Left lung (tissue), 14 donors: ENCODE measurements at places on chromosomes 3 and 15. TPM values are rescaled to one million over a fixed set of nuclear protein-coding genes. Genes with fewer than 3 reads are reported as not detected.

Gene CBLB
- 34.7 TPM for total RNA-seq

Gene KLHL6
- total RNA-seq = 21.6 TPM

Gene TLR9
- not detected for total RNA-seq

Gene ADAMTS7
- total RNA-seq = 8.7 TPM

Gene CA12
- total RNA-seq = 12.2 TPM

Gene RAB8B
- 45.1 TPM for total RNA-seq

Gene GPR156
- total RNA-seq = 0.34 TPM

Gene CAPN3
- total RNA-seq = 32.9 TPM

Gene ARPP19
- total RNA-seq = 158 TPM

Gene DLL4
- total RNA-seq = 18.1 TPM

Gene CCR3
- not detected for total RNA-seq

Gene NR2E3
- 0.76 TPM for total RNA-seq

Gene ERC2
- total RNA-seq = 2.7 TPM

Gene TEX9
- total RNA-seq = 7.0 TPM

Gene TERC
- 8.0 TPM for total RNA-seq

Gene CCR9
- 0.12 TPM for total RNA-seq

Gene ALPK3
- 14.3 TPM for total RNA-seq

Gene HYAL1
- total RNA-seq = 41.3 TPM

Gene REC114
- total RNA-seq = not detected

Gene PRR20G
- total RNA-seq = not detected

Gene IGDCC3
- total RNA-seq = 0.20 TPM

Gene TOPAZ1
- not detected for total RNA-seq

Gene KLHL40
- total RNA-seq = not detected

Gene SPINT1
- total RNA-seq = 160 TPM

Gene TNFAIP8L3
- total RNA-seq = 25.0 TPM

Gene HDC
- total RNA-seq = 3.1 TPM

Gene NFKBIZ
- 57.9 TPM for total RNA-seq

Gene FRMD5
- total RNA-seq = 2.4 TPM

Gene OSBPL10
- total RNA-seq = 26.6 TPM

Gene CPNE9
- not detected for total RNA-seq

Gene GRK7
- not detected for total RNA-seq

Gene CCR1
- total RNA-seq = 18.9 TPM

Gene MEIS2
- 14.1 TPM for total RNA-seq

Gene CYP1A1
- total RNA-seq = not detected

Gene MUC20
- 7.7 TPM for total RNA-seq

Gene FEM1B
- total RNA-seq = 44.1 TPM
